ENCODE measurements at places on chromosomes 7 and 10.
A peak's percentile ranks its signal among the peaks of the same experiment; 100 is the strongest.

GRCh38 chr7:30890226-30890625, 21.4 kb upstream of the AQP1 start:
- DNase-seq = peak; percentile 27

DNA sequence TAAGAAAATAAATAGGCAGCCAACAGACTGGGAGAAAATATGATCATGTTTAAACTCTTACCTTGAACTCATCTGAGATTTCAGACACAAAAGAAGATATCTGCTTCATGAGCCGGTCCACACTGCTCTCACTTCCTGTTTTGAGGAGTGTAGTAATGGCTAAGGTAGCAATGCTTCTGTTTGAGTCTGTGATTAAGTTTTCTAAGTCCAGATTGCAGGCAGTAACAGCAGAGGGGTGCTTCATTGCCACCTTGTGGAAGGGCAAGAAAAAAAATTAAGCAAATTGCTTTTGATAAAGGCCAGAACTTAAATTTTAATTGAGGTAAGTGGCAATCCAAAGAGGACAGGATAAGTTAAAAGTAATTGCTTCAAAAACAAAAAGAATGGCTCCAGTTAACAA, 69.1 kb downstream of the MEST start:
- peak; percentile 39 for DNase-seq

- no peak for DNase-seq
Measured at GRCh38 chr7:137007001-137007694, 138.7 kb downstream of the CHRM2 start.

DNA sequence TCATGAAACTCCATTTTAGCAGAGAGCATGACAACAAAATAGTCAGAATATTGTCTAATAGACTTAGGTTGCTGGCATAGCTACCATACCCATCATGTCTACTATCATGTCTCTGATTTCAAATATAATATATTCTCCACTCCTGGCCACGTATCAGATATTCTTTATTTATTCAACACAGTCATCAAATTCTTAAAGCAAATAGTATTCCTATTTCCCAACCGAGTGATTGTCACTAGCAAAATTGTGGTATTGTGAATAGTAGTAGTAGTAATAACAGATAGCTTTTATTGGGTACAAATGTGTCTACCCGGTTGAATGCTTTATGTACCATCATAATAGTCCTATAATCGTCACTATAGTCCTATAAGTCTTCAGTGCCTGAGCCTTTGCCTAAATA, 918.6 kb downstream of the KCNMA1 start:
- no peak for DNase-seq

Measured in fibroblast of skin of right quadriceps (primary cell).